Esophagus (tissue), 2 donors: ENCODE measurements at places on chromosomes 5 and 9. TPM values are rescaled to one million over a fixed set of nuclear protein-coding genes. Genes with fewer than 3 reads are reported as not detected.

Gene ITGA2
- 6.4 TPM for polyA plus RNA-seq

Gene EMB
- 1.7 TPM for polyA plus RNA-seq

Gene PFDN1
- 67.6 TPM for polyA plus RNA-seq

Gene ASTN2
- 0.35 TPM for polyA plus RNA-seq

Gene GMCL2
- not detected for polyA plus RNA-seq

Gene ALDH1A1
- polyA plus RNA-seq: 22.9 TPM

Gene KCTD16
- polyA plus RNA-seq: under 0.01 TPM

Gene PCDHA2
- polyA plus RNA-seq: not detected

Gene PAEP
- polyA plus RNA-seq: not detected

Gene HSPB3
- 3.2 TPM for polyA plus RNA-seq

Gene KCNT1
- 0.06 TPM for polyA plus RNA-seq

Gene SLC6A7
- not detected for polyA plus RNA-seq

Gene TEX48
- not detected for polyA plus RNA-seq

Gene FRRS1L
- polyA plus RNA-seq: 0.08 TPM

Gene SLC4A9
- polyA plus RNA-seq: 0.14 TPM

Gene GPR150
- polyA plus RNA-seq: not detected

Gene QRFP
- polyA plus RNA-seq: 0.08 TPM

Gene PAXX
- 49.7 TPM for polyA plus RNA-seq

Gene FRMPD1
- polyA plus RNA-seq: 0.12 TPM

Gene OXCT1
- polyA plus RNA-seq: 28.6 TPM

Gene FGFR4
- polyA plus RNA-seq: 1.4 TPM

Gene NR2F1-AS1
- polyA plus RNA-seq: 3.4 TPM

Gene SLC35D2
- polyA plus RNA-seq: 10.3 TPM

Gene IL4
- polyA plus RNA-seq: not detected

Gene PDLIM4
- 58.9 TPM for polyA plus RNA-seq

Gene INSL4
- polyA plus RNA-seq: not detected

Gene TPPP
- polyA plus RNA-seq: 1.7 TPM

Gene DBH
- polyA plus RNA-seq: 0.01 TPM

Gene STOM
- polyA plus RNA-seq: 46.3 TPM

Gene PCDHGB7
- polyA plus RNA-seq: 1.2 TPM

Gene PGM5
- 36.2 TPM for polyA plus RNA-seq

Gene WHRN
- polyA plus RNA-seq: 3.4 TPM

Gene PHF2
- 11.7 TPM for polyA plus RNA-seq

Gene MARCHF11
- not detected for polyA plus RNA-seq

Gene DENND4C
- polyA plus RNA-seq: 6.8 TPM

Gene BAAT
- not detected for polyA plus RNA-seq

Gene CCDC69
- 32.4 TPM for polyA plus RNA-seq

Gene LCN2
- 2,097 TPM for polyA plus RNA-seq

Gene SHC3
- 0.35 TPM for polyA plus RNA-seq

Gene NAA35
- polyA plus RNA-seq: 4.0 TPM

Gene ANGPTL2
- polyA plus RNA-seq: 1.9 TPM

Gene PPP3R2
- not detected for polyA plus RNA-seq

Gene ORM2
- polyA plus RNA-seq: 0.12 TPM

Gene IFNA16
- polyA plus RNA-seq: not detected
